ENCODE measurements at places on chromosomes 16 and 17. TPM values are rescaled to one million over a fixed set of nuclear protein-coding genes. Genes with fewer than 3 reads are reported as not detected.

VTN gene
- total RNA-seq, result 0.28 TPM

ADAD2 gene
- not detected for total RNA-seq

ANKRD40 gene
- total RNA-seq, result 31.4 TPM

LPO gene
- total RNA-seq, result not detected

MYH13 gene
- total RNA-seq, result not detected

CACNG4 gene
- not detected for total RNA-seq

HOXB13 gene
- total RNA-seq, result not detected

ALOX15B gene
- not detected for total RNA-seq

Data from activated naive CD8-positive, alpha-beta T cell treated with anti-CD3 and anti-CD28 coated beads, Interleukin-2, amount 10 ng/mL, durations not matched to agents 7 days and 5 days (primary cell).